ENCODE measurements at places on chromosomes 11 and 22.
A peak's percentile ranks its signal among the peaks of the same experiment; 100 is the strongest.

DNA sequence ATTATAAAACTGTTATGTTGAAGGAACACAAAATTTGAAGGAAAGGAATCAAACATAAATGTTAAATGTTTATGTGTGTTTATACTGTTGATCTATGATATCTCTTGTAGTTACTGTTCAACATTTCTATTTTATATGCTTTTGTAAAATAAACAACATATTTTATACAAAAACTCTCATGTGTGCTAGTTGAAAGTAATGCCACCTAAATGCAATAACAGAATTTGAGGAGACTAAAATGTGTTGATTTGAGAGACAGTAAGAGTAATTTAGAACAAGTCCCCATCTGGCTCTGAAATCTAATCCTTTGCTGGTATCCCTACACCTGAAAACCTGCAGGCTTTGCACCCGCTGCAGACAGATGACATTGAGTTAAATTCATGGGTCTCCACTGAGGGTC lies 95.7 kb upstream of the TOP3B start:
- DNase-seq = no peak

- no peak for DNase-seq
Observed at GRCh38 chr22:19722178-19722981, 959 bp upstream of the GP1BB start.

GRCh38 chr22:32389685-32390084 lies 22.4 kb downstream of the RTCB start:
- DNase-seq = no peak

DNA sequence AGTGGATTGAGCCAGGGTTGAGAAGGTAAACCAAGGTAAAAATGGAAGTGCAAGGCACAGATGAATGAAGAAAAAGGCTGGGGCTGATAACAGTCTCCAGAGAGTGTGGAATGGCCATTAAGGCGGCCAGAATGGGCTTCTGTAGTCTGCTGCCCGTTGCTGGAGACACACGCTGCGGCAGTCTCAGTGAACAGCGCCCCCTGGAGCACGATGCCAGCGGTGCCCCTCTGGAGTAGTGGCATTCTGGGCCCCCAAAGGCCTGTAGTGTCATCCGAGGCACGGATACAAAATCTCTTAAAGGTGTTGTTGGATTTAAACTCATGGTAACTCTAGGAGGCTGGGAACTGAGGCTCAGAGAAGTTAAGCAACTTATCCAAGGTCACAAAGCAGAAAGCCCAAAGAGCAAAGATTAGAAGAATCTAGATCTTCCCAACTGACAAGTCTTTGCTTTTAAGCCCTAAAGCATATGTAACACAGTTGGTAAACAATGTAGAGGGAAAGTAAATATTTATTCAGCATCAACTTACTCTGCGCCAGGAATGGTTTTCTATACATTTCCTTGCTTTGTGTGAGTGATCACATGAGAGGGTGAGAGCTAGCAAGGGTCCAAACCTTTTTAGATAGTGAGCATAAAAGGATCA lies 18.2 kb downstream of the KCNJ1 start:
- peak; percentile 74 for DNase-seq

GRCh38 chr11:62370743-62371440 lies 33.6 kb downstream of the ASRGL1 start:
- no peak for DNase-seq

GRCh38 chr11:121596195-121597155 lies 143.7 kb upstream of the SORL1-AS1 start:
- DNase-seq = no peak

DNA sequence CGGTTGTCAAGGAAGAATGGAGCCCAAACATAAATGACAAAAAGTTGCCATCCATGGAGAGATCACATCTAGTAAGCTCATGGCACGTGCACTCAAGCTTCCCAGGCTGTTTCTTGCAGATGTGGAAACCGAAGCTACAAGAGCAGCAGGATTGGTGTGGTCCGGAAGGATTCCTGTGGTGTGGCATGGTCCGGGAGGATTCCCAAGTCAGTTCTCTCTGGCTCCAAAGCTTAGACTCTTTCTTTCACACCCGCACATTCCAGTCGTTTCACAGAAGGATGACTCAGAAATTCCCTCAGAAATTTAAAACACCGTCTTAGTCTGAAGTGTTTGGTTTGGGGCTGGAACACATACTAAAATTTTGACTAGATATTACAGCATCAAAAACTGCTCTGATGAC lies 78.0 kb upstream of the DRD2 start:
- no peak for DNase-seq

GRCh38 chr11:72091292-72091691 lies 10.6 kb downstream of the LRRC51 start:
- DNase-seq = peak; percentile 79

- no peak for DNase-seq
Observed at GRCh38 chr22:23837496-23837859, 1.3 kb downstream of the DERL3 start.

GRCh38 chr11:45076761-45077160 lies 69.7 kb upstream of the PRDM11 start:
- no peak for DNase-seq

GRCh38 chr11:120900643-120901042 lies 123.3 kb upstream of the TBCEL start:
- no peak for DNase-seq

DNA sequence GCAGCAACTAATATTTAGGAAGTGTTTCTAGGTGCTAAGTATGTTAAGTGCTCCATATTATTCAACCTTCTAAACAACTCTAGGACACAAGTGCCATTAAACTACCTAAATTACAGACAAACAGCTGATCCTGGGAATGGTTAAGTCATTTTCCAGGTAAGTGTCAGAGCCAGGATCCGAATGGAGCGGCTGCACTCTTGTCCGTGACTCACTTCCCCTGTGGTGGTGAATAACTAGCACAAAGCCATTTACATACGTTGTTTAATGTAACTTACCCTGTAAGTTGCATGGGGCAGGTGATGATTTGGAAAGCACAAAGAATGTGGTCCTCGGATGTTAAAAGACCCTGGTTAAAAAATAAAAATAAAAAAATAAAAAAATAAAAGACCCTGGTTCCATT lies 8.8 kb upstream of the PRG2 start:
- no peak for DNase-seq

DNA sequence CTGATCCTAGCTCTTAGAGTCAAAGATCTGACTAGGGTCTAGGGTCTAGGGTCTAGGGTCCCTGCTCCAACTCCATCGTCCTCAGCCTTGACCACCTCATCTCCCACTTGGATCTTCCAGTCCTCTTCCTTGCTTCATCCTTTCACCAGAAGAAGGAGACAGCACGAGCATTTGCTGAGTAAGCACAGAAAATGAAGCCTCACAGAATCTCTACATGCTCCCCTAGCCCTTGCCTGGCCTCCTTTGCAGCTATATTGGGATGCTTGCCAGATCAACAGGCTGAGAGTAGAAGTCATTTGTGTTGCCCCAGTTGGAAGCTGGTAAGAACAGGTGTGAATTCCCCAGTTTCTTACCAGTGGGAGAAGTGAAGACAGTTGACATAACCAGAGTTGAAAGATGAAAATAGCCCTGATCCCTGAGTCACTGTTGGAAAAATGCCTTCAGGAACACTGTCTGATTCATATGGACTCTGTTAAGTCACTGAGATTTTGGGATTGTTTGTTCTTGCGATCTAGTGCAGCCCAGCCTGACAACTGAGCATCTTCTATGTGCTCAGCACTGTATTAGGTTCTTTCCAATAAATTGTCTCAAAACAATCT lies 552.5 kb downstream of the INSC start:
- no peak for DNase-seq

DNA sequence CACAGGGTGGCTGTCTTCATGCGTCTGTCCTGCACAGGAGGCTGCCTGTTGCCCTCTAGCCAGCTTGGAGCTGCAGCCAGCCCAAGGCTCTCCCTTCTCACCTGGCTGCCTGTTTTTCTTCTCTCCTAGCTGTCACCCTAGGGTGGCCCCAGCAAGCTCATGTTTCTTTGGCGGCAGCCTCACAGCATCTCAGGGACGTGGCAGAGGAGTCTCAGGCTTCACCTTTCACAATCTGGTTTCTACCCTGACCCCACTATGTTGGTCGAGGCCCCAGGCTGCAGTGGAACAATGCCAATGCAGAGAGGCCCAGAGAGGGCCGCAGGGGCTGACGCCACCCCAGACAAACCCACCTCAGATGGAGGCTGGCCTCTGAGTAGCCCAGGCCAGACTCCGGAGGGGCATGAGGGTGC lies 2.5 kb upstream of the CLDN5 start:
- no peak for DNase-seq

DNA sequence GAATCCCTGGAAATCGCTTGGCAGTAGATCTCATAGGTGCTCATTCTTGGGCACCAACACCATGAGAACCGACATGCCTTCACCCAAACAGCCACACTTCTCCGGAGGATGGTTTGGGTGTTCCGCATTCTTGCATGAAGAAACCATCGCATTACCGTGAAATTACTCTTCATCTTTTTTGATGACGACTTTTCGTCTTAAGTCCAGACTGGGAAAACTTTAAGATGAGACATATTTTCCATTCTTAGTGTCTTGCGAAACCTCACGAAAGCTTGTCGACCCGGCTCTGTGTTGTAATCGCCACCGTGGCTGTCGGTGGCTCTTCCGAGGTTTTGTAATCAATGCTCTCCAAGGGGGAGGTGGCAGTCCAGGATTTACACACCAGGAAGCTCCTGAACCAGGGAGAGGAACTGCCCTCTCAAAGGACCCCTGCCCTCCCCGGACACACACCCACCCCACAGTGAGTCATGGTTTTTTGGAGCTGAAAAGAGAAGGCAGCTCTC lies 1.7 kb downstream of the TOM1 start:
- no peak for DNase-seq

GRCh38 chr22:10780281-10780680 lies 4747.7 kb upstream of the OR11H1 start:
- no peak for DNase-seq

DNA sequence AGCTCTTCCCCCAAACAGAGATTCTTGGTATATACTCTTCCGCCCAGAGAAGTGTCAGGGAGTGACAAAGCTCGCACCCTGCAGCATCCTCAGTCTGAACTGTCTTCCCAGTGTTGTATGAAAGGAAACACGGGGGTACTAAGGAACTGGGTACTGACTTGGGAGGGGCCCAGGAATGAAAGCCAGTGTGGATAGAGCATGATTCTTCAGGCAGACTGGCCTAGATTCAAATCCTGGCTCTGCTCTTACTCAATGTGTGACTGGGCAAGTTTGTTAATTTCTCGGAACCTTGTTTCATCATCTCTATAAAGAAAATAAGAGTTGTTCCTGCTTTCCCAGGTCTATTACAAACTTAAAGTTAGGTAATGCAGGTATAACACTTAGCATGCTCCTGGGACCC lies 266.0 kb upstream of the NARS2 start:
- no peak for DNase-seq

- DNase-seq = no peak
Observed at GRCh38 chr11:131667566-131667965, 297.2 kb downstream of the NTM start.

DNA sequence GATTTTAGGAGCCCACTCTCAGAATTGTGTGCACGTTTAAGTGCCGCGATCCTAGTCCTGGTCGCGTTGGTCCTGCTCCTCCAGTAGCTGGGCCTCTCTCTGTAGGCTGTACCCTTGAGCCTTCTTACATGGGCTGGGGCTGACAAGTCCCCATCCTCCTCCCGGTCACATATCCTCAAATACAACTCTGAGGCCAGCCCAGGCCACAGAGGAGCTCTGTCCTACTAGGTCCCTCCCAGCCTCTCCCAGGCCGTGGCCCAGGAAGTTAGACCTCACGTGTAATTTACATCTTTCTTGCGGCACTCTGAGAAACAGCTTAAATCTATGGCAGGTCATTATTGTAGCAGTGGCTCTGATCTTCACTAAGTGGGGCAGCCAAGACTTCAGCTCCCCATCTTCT lies 207.2 kb upstream of the TBCEL start:
- DNase-seq = no peak

DNA sequence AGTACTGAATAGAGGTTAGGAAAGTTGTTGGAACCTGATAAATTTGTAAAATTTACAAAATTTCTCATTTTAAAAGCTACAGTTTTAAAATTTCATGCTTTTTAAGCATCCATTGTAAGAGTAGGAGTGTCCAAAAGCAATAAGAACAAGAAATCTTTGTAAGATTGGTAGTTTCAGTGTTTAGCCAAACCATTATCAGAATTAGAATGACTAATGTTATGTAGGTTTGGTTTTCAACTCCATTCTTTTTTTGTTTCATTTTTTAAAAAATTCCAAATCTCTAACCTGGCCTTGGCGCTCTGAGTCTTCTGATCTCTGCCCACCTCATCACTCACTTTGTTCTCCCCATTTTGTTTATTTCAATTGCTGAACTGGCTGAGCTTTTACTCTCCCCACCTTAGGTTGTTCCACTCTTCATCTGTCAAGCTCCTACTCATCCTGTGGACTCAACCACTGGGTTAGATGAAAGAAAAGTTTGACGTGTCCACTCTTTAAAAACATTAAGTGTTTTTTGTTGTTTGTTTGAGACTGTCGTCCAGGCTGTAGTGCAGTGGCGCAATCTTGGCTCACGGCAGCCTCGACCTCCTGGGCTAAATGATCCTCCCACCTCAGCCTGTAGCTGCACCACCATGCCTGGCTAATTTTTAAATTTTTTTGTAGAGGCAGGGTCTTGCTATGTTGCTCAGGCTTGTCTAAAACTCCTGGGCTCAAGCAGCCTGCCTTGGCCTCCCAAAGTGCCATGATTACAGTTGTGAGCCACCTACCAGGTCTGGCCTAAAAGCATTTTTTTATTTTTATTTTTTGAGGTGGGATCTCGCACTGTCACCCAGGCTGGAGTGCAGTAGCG lies 14.0 kb downstream of the EP300 start:
- DNase-seq = no peak

GRCh38 chr22:30804626-30805025 lies 110.0 kb downstream of the OSBP2 start:
- no peak for DNase-seq

DNA sequence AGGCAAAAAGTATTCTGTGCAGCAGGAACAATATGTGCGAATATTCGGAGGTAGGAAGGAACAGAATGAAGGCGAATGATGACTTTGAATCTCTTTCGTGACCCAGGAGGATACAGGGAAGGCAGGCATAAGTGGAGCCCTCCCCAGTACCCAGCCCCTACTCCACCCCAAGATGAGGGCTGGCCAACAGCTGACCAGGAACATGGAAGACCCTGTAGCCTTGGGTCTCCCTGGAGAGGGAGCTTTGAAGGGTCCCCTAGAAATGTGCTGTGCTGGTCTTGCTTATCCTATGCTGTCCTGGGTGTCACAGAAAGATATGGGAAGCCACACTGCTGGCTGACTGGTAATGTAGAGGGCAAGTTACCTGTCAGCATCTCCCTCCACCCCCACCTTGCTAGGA lies 113.7 kb upstream of the NCAM1 start:
- DNase-seq = no peak

All from GM20000 (cell line).